Activated CD8-positive, alpha-beta memory T cell treated with anti-CD3 and anti-CD28 coated beads, Interleukin-2, amount 50 U/mL, for 4 hours (primary cell): ENCODE measurements at places on chromosomes 7 and 10.

- DNase-seq = no peak
Observed at GRCh38 chr10:27138277-27138676, 15.9 kb downstream of the YME1L1 start.

DNA sequence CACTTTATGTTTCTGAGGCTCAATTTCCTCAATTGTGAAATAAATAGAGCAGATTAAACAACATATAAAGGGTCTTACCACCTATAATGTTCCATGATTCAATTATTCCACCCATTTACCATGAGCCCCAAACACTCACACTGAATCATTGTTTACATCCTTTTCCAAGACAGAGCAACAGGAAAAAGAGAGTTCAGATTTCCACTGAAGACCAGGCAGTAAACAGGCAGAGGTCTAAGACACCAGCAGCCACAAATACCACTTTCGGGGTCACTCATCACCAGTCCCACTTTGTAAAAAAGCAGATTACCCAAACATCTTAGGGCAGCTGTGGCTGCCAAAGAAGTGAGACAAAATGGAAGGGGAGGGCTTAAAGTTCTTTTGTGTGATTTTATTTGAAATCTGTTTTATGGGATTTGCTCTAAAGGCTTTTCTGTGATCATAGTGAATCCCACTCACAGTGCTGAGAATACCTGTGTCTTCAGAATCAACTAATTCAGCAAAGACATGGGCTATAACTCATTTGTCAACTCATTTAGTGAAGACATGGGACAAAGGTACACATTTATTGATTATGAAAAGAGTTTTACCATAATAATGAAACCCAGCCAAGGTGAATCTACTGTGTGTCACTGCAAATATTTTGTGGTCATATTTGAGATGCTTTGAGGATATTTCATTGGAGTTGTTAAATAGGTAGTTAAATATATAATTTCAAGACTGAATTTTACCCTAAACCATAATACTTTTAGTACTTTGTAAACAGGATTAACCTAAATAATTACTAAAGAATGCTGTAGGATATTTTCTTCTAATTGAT lies 24.8 kb upstream of the DLD start:
- DNase-seq = no peak

DNA sequence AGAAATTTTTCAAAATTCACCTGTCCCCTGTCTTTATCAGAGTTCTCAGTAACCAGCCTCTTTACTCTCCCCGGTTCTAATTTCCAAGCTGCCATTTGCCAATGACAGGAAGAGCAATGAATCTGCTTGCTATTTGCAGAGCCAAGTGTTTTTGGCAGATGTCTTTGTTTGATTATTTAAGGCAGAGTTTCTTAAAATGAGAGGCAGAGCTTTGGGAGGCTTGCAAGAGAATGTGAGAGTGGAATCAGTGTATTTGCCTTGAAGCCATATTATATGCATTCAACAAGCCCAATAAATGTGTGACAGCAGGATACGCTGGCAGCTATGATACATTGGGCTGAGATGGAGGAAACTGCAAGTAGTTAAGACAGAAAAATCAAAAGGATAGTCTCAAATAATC lies 196.5 kb downstream of the PHF14 start:
- DNase-seq = no peak

DNA sequence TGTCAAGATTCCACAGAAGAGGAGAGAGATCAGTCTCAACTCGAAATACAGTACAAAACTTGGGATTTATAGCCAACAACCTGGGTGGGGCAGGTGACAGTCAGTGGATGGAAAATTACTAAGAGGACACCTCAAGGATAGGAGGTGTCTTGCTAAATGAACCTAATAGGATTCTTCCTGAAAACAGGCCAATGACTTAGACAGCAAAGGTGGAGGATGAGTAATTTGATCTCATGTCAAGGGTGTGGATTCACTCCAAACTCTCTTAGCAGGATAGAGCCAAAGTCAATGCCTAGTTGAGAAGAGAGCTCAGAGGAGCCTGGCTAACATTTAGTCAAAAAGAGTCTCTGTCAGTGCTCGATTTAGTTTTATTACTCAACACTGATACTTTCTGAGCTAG lies 106.7 kb upstream of the INSYN2A start:
- no peak for DNase-seq

DNA sequence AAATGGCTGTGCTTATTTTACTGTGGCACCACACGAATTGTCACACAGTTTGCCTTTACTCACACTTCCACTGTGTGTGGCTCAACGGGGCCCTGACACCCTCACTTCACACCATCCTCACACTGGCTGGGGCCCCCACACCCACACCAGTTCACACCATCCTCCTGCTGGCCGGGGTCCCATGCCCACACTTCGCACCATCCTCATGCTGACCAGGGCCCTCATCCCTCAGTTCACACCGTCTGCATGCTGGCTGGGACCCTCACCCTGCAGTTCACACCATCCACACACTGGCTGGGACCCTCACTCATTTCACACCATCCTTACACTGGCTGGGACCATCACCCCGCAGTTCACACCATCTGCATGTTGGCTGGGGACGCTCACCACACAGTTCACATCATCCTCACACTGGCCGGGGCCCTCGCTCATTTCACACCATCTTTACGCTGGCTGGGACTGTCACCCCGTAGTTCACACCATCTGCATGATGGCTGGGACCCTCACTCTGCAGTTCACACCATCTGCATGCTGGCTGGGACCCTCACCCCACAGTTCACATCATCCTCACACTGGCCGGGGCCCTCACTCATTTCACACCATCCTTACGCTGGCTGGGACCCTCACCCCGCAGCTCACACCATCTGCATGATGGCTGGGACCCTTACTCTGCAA lies 36.0 kb downstream of the BRI3 start:
- no peak for DNase-seq

DNA sequence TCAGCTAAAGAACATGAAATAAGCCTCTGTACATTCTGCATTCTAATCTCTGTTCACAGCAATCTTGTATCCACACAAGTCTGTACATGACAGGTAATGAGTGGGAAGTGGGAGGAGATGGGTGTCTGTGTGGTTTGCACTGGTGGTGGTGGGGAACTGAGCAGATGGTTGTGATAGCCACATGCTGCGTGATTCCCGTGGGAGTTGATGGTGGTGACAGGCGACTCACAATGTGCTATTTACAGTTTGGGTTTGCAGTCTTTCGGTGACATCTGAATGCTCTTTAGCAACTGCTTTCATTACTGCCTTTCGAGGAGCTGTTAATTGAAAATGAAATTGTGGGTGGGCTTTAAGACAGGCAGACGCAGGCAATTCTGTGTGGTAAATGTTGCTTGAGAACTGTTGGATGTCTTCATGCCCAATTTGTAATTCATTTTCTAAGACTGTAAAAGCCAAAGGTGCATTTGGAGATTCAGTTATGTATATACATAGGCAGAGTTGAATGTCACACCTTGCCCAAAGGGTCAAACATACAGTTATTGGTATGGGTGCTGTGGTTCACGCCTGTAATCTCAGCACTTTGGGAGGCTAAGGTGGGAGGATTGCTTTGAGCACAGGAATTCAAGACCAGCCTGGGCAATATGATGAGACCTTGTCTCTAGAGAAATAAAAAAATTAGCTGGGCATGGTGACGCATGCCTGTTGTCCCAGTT lies 308.2 kb downstream of the AUTS2 start:
- no peak for DNase-seq

- no peak for DNase-seq
Observed at GRCh38 chr10:15237351-15237750, 68.9 kb upstream of the NMT2 start.

DNA sequence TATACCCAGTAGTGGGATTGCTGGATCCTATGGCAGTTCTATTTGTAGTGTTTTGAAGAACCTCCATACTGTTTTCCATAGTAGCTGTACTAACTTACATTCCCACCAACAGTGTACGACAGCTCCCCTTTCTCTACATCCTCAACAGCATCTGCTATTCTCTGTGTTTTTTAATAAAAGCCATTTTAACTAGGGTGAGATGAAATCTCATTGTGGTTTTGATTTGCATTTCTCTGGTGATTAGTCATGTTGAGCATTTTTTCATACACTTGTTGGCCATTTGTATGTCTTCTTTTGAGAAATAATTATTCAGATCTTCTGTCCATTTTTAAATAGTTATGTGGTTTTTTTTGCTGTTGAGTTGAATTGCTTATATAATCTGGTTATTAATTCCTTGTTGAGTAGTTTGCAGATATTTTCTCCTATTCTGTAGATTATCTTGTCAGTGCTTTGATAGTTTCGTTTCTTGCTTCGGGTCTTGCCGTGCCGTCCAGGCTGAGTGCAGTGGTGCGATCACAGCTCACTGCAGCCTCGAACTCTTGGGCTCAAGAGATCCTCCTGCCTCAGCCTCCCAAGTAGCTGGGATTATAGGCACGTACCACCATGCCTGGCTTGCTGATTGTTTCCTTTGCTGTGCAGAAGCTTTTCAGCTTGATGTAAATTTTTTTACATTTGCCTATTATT lies 12.0 kb downstream of the MTG1 start:
- no peak for DNase-seq

- DNase-seq = no peak
Observed at GRCh38 chr7:133978502-133979295, 148.4 kb upstream of the LRGUK start.

GRCh38 chr7:4241791-4242190 lies 440.3 kb upstream of the FOXK1 start:
- DNase-seq = no peak

DNA sequence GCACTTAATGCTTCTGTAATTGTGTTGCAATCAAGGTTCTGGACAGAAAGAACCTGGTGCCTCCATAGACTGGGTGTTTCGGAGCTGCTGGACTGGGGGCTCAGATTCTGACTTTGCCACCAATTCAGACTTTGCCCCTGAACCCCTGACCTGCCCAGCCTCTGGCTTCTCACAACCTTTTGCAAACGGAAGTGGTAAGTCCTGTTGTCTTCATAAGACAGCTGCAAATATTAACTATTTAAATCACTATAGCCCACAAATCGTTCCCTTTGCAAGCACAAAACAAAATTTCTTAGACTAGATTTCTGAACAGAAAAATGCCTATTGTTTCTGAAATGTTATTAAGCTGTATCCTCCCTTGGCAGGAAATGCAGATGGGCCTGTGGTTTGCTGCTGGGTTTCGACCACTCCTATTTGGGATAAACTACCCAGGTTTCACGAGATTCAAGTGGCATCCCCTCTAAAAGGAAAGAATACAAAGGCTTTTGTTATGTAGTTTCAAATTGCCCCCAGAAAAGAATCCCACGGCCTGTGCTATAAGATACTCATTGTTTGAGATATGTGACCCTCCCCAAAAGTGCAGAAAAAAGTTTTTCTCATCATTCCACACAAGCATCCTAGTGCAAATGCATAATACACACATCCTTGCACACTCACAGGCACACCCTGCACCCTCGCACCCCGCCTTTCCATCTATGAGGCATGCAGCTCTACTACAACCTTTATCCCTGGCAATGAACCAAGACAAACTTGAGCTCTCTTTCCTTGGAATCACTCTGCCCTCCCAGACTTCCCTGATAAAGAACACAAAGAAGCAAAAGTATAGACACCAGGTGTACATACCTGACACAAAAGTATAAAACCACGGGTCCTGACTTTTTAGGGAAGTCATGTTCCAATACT lies 209.1 kb downstream of the PRPF18 start:
- no peak for DNase-seq

- no peak for DNase-seq
Observed at GRCh38 chr7:54159088-54159487, 383.1 kb upstream of the VSTM2A start.

GRCh38 chr10:1297566-1298301 lies 241.5 kb downstream of the WDR37 start:
- no peak for DNase-seq
